ENCODE measurements at places on chromosomes 5 and 9.

DNA sequence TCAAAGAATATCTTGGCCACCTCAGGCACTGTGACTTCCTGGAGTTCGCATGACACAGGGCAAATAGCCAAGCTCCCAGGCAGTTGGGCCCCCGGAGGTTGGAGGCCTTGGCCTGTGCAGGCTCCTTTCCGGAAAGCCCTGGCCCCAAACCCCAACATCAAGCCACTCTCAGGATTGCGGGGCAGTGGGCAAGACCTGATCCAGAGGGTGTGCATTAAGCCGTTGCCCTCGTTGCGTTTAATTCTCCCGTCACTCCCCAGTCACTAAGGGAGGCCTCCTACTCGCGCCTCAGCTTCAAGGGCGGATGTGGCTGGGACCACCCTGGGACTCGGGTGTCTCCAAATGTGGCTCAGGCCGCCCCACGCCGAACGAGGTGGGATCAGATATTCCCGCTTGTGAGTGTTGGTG, 60.1 kb downstream of the TMEM174 start:
- no peak for DNase-seq

DNA sequence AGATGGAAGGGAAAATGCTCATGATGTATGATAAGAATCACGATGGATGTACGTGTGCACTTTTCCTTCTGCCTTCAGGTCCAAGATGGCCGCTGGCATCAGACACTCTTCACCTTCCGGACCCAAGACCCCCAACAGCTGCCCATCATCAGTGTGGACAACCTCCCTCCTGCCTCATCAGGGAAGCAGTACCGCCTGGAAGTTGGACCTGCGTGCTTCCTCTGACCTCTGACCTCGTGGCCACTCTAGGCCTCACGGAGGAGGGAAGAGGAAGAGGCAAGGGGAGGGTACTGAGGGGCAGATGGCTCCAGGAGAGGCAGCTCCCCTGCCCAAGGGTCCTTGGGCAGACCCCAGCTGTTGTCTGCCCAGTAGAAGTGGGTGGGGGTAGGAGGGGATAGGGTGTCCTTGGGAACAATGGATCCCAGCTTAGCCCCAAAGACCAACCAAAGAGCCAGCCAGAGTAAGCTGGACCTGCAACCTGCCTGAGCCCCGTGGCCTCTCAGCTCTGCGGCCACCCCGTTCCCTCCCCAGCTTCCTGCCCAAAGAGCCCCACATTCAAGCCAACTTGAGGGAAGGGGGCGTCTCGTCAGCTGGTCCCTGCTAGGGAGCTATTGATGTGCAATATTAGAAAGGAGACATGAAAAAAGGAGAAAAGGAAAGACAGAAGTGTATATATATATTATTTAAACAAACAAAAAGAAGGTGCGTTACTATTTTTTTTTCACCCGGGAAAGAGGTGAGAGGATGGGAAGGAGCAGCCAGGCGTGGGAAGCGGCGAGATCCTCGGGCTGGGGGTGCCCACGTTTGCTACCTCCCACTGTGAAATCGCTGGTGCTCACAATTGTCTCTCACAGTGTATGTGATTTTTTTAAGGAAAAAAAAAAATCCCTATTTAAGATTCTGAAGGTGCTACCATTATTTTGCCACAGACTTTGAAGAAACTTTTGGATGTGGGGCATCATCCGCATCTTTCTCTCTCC, 12.1 kb upstream of the ORM1 start:
- no peak for DNase-seq

DNA sequence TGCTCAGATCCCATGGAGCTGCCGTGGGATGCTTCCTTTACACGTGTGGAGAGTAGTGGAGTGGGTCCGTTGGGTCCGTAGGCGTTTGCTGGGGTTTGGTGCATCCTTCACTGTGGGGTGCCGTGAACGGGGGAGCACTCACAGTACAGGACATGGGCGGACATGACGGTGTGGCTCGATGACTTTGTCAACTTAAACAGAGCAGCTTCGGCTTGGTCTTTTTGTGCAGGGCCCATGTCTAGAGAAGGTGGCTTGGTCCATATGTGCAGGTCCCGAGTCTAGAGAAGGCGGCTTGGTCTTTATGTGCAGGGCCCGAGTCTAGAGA, 26.4 kb upstream of the EXOC3 start:
- DNase-seq: no peak

- DNase-seq: no peak
Measured at GRCh38 chr5:161002571-161003074, 150.6 kb upstream of the ATP10B start.
